ENCODE measurements at places on chromosomes 5 and 9. TPM values are rescaled to one million over a fixed set of nuclear protein-coding genes. Genes with fewer than 3 reads are reported as not detected.

Gene TTC39B
- polyA plus RNA-seq: 1.6 TPM

Gene SLC36A2
- 0.30 TPM for polyA plus RNA-seq

Gene LPAR1
- polyA plus RNA-seq: 5.1 TPM

Gene HSPA5
- 91.3 TPM for polyA plus RNA-seq

Gene LCP2
- 0.33 TPM for polyA plus RNA-seq

Gene FOXD1
- 0.11 TPM for polyA plus RNA-seq

Gene INSYN2B
- polyA plus RNA-seq: not detected

Gene KCTD16
- polyA plus RNA-seq: 0.05 TPM

Gene NMUR2
- polyA plus RNA-seq: 0.11 TPM

Gene TYRP1
- 0.15 TPM for polyA plus RNA-seq

Gene NR5A1
- 0.29 TPM for polyA plus RNA-seq

Gene MLANA
- not detected for polyA plus RNA-seq

Gene LHX3
- 0.03 TPM for polyA plus RNA-seq

Gene CDKN2A
- 0.51 TPM for polyA plus RNA-seq

Gene IFNA21
- not detected for polyA plus RNA-seq

Gene TPPP
- 0.36 TPM for polyA plus RNA-seq

Gene CTNND2
- polyA plus RNA-seq: 7.4 TPM

Gene NDUFS6
- polyA plus RNA-seq: 302 TPM

Gene CAMK4
- 1.8 TPM for polyA plus RNA-seq

Gene CRB2
- 4.0 TPM for polyA plus RNA-seq

Gene BTNL3
- not detected for polyA plus RNA-seq

Gene MUSK
- not detected for polyA plus RNA-seq

Gene PRRX2
- polyA plus RNA-seq: 9.2 TPM

Gene PCDH12
- polyA plus RNA-seq: 0.06 TPM

Measured in H1 (cell line).